Posterior vena cava (tissue), 2 donors: ENCODE measurements at places on chromosomes 2 and 18. TPM values are rescaled to one million over a fixed set of nuclear protein-coding genes. Genes with fewer than 3 reads are reported as not detected.

TUBA3D gene
- total RNA-seq, result not detected

NAT8 gene
- total RNA-seq, result not detected

TRAF3IP1 gene
- 27.1 TPM for total RNA-seq

RNF144A gene
- total RNA-seq, result 11.8 TPM

GCG gene
- total RNA-seq, result not detected

ANKRD39 gene
- total RNA-seq, result 12.4 TPM

POTEI gene
- total RNA-seq, result not detected

PJVK gene
- 2.7 TPM for total RNA-seq

CERKL gene
- total RNA-seq, result not detected

WDR12 gene
- total RNA-seq, result 31.5 TPM

ARHGEF4 gene
- total RNA-seq, result 8.8 TPM

SIX3 gene
- total RNA-seq, result not detected

STAT4 gene
- total RNA-seq, result 2.5 TPM

ERFE gene
- 2.3 TPM for total RNA-seq

SPDYA gene
- total RNA-seq, result 0.86 TPM

GLB1L gene
- total RNA-seq, result 5.3 TPM

DAPL1 gene
- not detected for total RNA-seq

LIMS4 gene
- 8.2 TPM for total RNA-seq

TOGARAM2 gene
- total RNA-seq, result 0.60 TPM

IHH gene
- total RNA-seq, result not detected

MZT2A gene
- 42.8 TPM for total RNA-seq

DUSP2 gene
- 3.5 TPM for total RNA-seq

NT5C1B gene
- not detected for total RNA-seq

SLC8A1 gene
- total RNA-seq, result 121 TPM

RUFY4 gene
- not detected for total RNA-seq

PLGLB2 gene
- total RNA-seq, result 1.0 TPM

GPAT2 gene
- total RNA-seq, result 10.0 TPM

RNU2-63P gene
- total RNA-seq, result 11.5 TPM

LRRFIP1 gene
- 357 TPM for total RNA-seq

NTSR2 gene
- total RNA-seq, result not detected

IL36G gene
- not detected for total RNA-seq

BMP10 gene
- total RNA-seq, result 0.65 TPM

PTRHD1 gene
- total RNA-seq, result 13.7 TPM

SIGLEC15 gene
- total RNA-seq, result 0.90 TPM

RIOK3 gene
- total RNA-seq, result 65.8 TPM
